Stimulated activated CD4-positive, alpha-beta T cell treated with anti-CD3 and anti-CD28 coated beads, TNF-alpha, amount 100 ng/mL, for 48 hours (primary cell): ENCODE measurements at places on chromosomes 12 and 14.
A peak's percentile ranks its signal among the peaks of the same experiment; 100 is the strongest.

GRCh38 chr12:29662734-29663323, 120.9 kb downstream of the TMTC1 start:
- DNase-seq = no peak

DNA sequence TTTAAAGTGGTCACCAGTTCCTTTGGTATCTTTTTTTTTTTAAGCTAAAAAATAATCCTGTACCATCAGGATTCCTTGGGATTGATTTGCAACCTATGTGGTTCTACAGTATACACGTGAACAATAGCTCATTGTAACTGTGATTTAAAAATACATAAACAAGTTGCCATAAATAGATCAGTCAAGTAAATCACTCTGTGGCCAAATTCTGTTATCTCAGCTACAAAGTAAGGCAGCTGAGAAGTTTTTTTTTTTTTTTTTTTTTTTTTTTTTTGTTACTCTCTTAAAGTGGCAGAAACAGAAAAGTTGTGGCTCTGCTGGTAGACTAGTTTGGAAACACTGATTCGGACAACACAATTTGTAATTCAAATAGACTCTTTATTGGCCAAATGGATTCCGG, 104.5 kb downstream of the PRICKLE1 start:
- DNase-seq = no peak

DNA sequence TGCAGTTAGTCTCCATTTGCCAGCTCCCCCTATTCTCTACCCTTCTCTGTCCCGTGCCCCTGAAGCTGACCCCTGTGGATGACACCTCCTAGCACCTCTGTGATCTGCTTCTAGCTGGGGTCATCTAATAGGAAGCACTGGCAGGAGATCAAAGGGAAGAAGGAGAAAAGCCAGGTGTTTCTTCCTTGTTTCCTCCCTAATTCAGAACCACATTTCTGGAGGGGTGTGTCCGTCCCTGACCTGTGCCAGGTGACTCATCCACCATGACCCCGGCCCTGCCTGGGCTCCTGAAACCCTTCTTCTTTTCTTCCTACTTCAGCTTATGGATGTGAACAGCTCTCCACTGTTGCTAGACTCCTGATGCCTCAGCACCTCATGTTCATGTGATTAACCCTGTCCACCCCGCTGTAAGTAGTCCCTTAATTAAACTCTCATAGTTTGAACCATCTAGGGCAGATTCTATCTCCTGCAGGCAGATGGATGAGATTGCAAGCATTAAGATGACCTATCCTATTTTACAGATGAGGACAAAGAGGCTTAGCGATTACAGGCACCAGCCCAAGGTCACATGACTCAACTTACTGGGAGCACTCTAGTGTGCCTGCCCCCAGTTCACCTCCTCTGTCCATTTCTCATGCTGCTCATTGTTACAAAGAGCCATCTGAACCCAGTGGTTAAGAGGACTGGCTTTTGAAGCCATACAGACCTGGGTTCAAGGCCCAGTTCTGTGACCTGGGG, 770.5 kb downstream of the MED13L start:
- DNase-seq = no peak

GRCh38 chr12:9587987-9588600, 19.6 kb downstream of the KLRB1 start:
- no peak for DNase-seq

GRCh38 chr12:64494998-64495729, 43.2 kb downstream of the TBK1 start:
- no peak for DNase-seq

GRCh38 chr14:71483154-71483553, 449.1 kb upstream of the RGS6 start:
- no peak for DNase-seq

- DNase-seq = no peak
Measured at GRCh38 chr14:106174206-106174605, 647.8 kb downstream of the TMEM121 start.

DNA sequence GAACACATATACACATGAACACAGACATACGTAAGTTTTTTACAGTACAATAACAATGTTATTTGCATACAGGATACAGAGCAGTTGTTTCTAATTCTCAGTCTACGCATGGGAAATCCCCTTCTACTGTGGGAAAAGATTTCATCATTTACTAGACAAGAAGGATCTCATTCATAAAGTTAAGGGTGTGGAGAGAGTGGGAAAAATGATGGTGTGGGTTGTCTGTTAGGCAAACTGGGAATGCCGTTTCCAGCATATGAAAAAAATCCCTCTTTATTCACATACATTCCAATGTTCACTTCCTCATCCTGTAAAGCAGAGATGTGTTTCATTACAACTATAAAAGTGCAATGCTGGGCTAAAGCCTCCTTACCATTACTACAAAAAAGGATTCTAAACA, 120.9 kb downstream of the SINHCAF start:
- DNase-seq = no peak

- no peak for DNase-seq
Measured at GRCh38 chr12:58169826-58170225, 228.5 kb downstream of the ATP23 start.

DNA sequence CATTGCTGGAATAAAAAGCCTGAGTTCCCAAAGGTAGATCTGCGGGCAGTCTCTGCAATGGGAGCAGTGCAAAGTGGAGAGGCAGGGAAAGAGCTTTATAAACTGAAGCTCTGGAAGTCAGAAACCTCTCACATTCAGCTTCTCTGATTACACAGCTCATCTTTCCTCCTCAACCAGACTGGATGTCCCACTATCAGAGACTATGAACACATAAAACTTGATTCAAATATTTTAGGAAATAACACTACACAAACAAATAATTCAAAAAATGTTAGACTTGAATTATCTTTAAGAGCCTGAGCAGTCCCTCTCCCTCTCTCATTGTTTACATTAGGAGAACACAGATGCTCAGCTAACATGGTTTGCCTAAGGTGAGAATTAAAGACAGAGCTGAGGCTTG, 72.9 kb downstream of the DENND5B start:
- no peak for DNase-seq

DNA sequence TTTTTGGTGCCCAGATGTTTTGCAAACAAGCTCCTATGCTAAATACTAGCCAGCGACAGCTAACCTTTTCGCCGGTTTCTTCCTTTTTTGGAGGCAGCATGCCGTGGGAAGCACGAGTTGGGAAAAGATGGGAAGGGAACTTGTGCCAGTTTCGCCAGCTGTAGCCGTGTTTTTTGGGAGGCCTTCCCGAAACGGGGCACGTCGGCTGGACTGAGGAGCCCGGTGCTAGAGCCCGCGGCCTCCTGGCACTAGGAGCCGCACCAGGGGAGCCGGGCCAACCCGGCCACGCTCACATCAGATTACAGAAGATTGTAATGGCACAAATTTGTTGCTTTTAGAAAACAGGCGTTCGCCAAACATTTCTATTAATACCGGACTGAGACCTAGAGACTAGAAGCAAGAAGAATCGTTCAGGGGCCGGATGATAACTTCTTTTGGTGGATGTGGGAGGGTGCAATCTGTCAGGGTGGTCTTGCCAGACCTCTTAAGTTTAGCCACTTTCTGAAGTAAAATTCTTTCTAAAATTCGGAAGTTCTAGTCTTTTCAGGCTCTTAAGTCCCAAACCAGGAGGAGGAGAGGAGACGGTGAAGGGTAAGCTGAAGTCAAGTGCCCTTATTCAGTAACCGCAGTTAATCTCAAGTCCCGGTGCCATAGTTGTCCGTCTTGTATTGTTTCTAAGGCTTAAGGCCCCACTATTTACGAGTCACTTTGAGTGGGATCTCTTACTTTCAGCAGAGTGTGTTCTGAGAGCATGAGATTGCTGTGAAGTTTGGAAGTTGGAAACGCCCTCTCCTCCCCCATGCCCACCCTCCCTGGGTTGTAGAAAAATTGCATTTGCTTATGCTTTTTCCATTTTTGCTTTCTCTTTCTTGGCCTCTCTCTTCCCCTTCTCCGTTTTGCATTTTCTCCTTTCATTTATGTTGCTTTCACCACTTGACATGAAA, 1.3 kb downstream of the RASSF3 start:
- no peak for DNase-seq

- DNase-seq = no peak
Measured at GRCh38 chr14:39016733-39017095, 86.3 kb downstream of the SEC23A start.

DNA sequence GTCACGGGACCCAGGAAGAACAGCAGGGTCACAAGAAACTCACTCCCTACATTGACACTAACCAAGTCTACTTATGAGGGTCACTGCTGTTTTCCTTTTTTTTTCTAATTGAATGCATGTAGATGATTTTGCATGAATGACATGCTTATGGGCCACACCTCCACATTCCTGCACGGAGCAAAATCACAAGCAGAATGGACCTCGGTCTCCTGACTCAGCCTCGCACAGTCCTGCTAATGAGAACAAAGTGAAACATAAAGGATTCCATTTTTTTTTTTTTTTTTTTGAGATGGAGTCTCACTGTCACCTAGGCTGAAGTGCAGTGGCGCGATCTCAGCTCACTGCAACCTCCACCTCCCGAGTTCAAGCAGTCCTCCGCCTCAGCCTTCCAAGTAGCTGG, 12.3 kb downstream of the SCARB1 start:
- DNase-seq = no peak

DNA sequence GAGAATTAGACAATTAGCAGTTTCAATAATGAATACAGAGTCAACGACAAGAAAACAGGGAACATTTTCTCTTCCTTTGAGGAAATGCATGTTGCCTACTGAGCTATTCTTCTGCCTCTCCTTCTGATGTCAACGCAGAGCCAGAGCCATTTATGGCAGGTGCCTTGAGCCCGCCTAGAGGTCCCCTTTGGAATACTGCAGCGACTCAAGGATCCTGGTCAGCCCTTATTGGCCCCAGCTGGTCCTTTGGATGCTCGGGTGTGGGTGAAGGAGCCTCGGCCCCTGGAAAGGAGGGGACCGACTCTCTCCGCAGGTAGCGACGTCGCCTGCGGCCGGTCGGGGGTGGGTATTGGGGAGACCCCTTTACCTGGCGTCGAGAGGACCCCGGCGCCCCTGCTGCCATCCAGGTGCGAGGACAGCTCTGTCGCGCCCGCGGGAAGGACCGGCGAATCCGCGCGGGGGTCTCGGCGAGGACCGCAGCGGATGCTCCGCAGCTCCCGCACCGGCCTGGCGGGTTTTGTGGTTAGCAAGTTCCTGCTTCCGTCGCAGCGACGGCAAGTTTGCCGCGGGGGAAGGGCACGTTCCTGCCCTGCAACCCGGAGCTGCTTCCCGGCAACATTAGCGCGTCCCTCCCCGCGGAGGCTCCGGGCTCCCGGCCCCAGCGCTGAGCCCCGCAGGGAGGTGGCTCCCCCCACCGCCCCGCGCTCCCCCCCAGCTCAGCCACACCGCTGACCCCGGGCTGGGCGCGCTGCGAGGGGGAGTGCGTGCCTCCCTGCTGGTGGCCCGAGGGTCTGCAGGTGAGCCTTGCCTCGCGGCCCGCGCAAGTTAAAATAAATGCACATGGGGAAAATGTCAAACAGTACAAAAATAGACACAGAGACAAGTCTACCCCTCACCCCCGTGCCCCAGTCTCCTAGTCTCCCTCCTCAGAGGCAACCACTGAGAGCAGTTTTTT, at the start of gene MANSC1:
MANSC1 (minus strand) TSS at position 532 of the 955 bp plus-strand sequence. CDS start 6,928 bp downstream, outside the sequence.
- peak; percentile 5 for DNase-seq

DNA sequence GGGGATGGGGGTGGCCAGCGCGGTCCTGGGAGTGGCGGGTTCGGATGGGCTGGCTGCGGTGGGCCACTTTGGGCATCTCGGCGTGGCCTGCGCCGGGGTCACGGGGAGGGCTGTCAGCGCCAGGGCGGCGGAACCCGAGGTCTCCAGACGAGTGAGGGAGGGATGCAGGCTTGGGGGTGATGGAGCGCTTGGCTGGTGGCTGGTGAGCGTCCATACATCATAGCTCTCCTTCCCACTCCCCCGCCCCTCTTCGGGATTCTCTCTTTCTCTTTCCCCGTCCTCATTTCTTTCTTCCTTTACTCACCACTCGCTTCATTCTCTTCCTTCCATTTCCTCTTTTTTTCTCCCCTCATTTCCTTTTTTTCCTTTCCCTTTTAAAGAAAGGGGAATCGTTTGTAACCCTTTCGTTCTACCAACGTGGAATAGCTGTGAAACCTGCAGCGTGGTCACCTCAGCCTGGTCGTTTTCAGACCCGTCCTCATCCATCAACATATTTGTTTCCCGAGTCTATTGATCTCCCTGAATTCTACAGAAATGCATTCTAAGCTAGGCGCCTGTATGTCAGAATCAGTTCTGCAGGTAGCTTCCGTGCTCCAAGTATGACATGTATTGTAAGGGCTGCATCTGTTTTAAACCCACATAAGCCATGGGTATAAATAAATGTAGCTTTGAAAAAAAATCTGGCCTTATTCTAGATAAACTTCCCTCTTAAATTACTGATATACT, 260.3 kb upstream of the E2F7 start:
- DNase-seq = no peak

DNA sequence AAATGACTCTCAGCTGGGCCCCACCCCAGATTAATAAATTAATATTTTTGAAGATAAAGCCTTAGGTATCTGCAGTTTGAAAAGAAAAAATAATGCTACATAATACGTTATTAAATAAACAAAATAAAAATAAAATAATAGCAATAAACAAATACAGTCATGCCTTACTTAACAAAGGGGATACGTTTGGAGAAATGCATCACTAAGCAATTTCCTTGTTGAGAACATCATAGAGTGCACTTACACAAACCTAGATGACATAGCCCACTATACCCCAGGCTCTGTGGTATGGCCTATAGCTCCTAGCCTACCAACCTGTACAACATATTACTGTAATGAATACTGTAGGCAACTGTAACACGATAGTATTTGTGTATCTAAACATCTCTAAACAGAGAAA, 7.1 kb upstream of the EGLN3 start:
- DNase-seq = no peak

- no peak for DNase-seq
Measured at GRCh38 chr12:54879579-54879978, 25.3 kb downstream of the MUCL1 start.

DNA sequence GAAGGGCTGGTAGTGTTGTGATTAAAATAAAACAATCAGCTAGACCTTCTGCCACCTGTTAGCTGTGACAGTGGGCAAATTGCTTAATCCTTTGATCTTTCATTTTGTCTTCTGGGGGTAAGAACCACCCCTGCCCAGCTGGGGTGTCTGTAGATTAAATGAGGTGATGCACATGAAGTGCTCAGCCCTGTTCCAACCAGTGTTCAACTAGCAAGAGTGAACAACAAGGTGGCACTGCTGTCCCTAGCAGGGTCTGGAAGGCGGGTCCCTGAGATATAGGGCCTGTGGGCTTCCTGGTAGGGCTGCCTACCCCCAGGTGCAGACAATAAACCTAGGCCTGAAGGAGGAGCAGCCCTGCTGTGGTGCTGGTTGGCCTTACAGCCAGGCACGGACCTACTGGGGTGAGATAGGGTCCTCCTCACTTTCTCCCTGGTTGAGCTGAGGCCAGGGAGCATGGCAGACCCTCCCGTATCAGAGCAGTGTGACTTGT, 60.6 kb downstream of the ARL6IP4 start:
- no peak for DNase-seq

- DNase-seq = no peak
Measured at GRCh38 chr12:3891201-3891600, 18.0 kb upstream of the PARP11 start.

GRCh38 chr12:45582536-45582935, 147.0 kb upstream of the ARID2 start:
- no peak for DNase-seq

DNA sequence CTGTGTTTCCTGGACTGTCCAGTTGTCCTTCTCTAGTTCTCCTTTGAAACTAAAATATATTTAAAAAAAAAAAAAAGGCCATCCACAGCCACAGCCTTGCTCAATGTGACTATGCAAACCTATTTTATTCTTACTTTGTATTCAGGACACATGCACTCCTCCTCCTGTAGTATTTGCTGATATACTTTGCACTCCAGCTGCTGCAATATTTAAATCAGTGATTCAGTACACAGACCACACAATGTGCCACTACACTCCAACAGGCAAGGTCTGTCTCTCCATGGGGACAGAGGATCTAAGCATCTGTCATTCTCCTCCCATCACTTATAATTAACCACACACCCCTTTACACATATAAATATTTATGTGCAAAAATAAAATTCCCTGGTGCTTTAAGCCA, 40.2 kb upstream of the CCDC196 start:
- no peak for DNase-seq
